IMR-90 (cell line): ENCODE measurements at places on chromosomes 12 and 14. TPM values are rescaled to one million over a fixed set of nuclear protein-coding genes. Genes with fewer than 3 reads are reported as not detected.

GRCh38 chr14:104788873-104789663 lies 6.5 kb downstream of the AKT1 start:
- no peak for DNase-seq

Gene TMEM132D
- not detected in 2 replicates for total RNA-seq

GRCh38 chr12:24507827-24508226 lies 441.1 kb downstream of the BCAT1 start:
- peak; percentile 10 for DNase-seq

Gene NUAK1
- 8.8 and 8.9 TPM in 2 replicates for total RNA-seq

- no peak for DNase-seq
These were observed 65.7 kb downstream of the PRKCH start for GRCh38 chr14:61387076-61387475.

DNA sequence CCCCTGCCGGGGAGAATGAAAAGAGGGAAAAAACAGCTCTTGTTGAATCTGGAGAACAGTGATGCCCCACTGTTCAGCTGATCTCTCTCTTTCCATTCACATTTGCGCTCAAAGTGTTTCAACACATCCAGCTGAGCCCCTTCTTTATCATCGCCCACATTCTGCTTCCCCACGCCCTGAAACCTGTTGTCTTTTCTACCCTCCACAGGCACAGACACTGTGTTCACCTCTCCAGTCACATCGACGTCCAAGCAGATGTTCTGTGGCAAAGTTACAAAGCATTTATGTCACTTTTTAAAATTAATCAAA lies 338.7 kb downstream of the EGLN3 start:
- no peak for DNase-seq

DNA sequence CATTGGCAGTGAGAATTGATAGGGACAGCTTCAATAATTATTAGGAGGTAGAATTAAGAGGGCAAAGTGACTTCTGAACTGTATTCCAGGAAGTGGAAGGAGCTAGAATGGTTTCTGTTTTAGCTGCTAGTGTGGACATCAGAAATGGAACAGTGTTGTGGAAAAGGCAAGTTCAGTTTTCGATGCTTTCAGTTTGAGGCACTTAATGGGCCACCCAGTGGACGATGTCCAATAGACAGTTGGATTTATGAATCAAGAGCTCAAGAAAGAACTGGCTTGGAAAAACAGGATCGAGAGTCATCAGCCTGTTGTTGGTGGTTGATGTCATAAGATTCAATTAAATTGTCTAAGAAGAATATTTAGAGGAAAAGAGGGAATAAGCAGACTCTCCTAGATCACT lies 136.3 kb downstream of the DYRK2 start:
- DNase-seq: no peak

Gene ZFHX2
- total RNA-seq: under 0.01 and 0.18 TPM in 2 replicates

Gene GPRC5D
- not detected in 2 replicates for total RNA-seq

GRCh38 chr12:75477137-75477536 lies 3.4 kb upstream of the GLIPR1 start:
- DNase-seq: no peak

DNA sequence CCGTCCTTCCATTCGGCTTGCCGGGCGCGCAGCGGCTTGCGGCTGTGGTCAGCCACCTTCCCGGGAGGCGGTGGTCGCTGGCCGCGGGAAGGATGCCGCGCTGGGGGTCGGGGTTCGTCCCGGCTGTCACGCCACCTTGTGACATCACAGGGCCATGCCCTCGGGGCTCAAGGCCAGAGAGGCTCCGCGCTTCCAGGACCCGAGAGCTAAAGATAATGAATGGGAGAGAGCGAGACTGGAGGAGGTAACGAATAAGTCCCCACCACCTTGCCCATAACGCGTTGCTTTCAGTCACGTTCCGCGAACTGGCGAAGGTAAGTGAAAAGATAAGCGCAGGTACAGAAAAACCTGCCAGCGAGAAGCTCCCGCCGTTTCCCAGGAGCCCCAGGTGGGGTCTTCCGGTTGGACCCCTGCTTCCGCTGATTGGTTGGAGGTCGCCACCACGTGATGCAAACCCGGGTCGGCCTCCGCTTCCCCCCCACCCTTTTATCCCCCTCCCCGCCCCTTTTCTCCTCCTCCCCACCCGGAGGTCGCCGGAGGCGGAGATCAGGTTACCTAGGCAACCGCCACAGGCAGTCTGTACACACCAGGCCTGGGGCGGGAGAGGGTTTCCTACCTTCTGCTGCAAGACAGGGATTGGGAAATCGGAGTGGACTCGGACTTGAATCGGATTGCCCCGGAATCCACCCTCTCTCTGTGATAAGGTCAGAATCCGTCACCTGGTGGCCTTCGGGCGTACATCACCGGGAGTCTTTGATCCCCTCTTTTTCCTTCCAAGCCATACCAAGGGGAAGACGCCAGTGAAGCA lies at the start of gene LRRC9:
TSS of gene LRRC9 (plus strand) at position 575 of the 808 bp plus-strand sequence.
- no peak for DNase-seq

DNA sequence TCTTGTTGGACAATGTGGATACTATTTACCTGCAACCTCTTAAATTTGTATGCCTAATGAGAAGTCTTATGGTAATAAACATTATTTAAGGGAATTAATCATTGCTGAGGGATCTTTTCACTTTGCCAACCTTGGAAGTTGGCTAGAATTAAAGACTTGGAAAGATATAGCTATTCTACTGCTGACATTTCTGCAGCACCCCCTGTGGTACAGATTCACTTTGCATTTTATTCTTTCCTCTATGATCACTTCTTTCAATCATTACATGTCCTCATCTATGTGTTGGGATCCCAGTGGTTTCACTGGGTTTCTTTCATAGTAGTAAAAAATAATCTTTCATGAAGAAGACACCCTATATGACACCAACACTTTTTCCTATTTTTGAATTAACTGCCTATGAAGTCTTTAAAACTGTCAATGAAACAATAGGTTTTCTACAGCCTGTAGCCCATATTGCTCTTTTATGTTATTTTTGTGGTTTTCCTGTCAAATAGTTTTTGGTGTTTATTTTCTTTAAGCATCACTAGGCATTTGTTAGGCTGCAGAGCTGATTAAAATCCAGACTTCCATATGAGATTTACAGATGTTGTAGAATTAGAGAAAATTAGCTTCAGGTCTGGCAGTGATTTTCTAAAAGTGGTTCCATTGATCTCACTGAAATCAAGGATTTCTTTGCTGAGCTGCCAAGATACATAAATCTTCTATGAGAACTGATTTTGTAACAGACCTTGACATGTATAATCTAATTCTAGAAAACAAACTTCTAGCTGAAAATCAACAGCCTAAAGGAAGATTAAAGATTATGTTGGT lies 256.1 kb downstream of the NAV3 start:
- DNase-seq: peak; percentile 12

- no peak for DNase-seq
These were observed 18.7 kb downstream of the PKP2 start for GRCh38 chr12:32877601-32878459.

DNA sequence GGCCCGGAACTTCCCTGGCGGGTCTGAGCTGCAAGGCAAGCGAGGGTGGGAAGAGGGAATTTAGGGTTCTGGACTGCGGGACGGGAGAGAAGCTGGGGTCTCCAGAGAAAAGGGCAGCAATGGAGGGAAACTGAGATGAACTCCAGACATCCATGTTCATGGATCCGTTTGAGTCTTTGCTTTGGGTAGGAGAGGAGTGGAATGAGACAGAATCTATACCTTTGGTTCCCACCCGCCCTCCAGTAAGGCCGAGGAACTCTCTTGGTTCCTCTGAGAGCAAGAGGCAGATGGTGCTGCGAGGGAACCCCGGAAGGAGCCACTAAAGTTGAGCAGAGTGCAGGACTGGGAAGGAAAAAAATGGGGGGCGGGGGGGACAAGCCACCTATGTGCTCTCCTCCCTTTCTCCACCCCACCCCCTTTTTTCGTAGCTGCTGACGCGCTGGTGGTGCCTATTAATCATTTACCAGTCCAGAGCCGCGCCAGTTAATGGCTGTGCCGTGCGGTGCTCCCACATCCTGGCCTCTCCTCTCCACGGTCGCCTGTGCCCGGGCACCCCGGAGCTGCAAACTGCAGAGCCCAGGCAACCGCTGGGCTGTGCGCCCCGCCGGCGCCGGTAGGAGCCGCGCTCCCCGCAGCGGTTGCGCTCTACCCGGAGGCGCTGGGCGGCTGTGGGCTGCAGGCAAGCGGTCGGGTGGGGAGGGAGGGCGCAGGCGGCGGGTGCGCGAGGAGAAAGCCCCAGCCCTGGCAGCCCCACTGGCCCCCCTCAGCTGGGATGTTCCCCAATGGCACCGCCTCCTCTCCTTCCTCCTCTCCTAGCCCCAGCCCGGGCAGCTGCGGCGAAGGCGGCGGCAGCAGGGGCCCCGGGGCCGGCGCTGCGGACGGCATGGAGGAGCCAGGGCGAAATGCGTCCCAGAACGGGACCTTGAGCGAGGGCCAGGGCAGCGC lies 1.2 kb downstream of the SSTR1 start:
- DNase-seq: peak; percentile 74

DNA sequence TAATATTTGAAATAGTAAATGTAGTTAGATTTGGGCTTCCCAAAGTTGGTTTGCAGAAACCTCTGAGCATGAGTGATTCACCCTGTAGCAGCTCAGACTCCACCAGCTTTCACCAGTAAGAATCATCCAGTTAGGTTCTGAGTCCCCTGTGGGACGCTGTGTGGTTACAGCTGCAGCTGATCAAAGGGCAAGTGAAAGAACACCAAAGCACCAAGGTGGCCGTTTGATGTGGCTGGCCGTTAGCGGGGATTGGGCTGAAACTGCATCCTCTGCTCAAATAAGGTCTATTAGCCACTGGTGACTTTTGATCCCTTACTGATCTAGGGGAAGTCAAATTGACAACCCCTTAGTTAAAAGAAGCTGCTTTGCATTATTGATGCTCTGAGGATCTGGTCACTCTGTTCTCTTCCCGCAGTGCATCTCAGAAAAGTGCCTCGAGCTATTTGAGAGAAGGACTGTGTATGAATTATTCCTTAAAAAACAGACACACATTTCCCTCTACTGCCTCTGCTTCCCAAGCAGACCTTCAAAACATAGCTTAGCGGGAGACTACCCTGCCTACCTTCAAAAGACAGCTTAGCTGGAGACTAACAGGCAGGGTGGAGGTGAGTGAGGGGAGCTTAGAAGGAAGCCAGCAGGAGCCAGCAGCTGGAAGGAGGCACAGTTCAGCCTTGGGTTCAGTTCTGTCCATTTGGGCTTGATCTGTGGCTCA lies 3.7 kb downstream of the ABHD12B start:
- peak; percentile 54 for DNase-seq

DNA sequence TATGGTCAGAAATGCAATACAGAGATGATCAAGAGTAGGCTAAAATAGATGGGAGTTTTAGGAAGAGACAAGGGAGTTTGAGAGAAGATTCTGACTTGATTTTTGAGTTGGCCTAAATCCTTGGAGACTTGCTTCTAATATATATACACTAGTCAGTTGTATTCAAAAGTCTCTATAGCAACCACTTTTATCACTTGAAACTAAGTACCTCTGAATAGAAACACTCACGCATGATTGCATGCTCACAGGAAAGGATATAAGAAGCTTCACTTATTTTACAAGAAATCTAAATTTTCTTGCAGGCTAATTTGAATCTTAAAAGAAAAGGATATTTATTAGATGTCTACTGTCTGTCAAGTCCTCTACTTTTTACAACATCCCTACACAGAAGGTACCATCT lies 316.8 kb downstream of the SNAPC1 start:
- DNase-seq: no peak

Gene CLEC4C
- not detected in 2 replicates for total RNA-seq

Gene ACSS3
- total RNA-seq: 1.4 and 2.0 TPM in 2 replicates

DNA sequence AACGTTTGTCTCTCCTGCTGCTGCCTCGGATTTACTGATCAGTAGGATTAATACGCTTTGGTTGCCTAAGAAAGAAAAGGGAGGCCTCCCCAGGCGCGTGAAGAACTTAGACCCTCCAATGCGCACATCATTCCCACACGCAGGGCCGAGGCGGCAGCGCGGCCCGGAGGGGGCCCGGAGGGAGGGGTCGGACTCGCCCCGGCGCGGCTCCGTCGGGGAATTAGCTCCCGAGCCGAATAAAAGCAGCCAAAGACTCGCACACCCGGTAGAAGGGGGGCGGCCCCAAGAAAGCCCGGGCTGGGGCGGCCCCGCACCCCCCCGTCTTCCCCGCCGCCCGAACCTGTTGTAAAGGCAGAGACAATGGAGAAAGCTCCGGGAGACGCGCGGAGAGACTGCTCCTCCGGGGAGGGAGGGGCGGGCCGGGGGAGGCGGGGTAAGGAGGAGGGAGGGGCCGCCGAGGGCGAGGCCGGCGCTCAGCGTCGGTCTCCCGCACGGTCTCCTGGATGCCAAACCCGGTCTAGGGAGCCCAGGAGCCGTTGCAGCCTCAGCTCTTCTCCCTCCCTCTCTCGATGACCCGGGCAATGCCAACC lies at the start of gene NELL2:
TSS of gene NELL2 (minus strand) at position 362 of the 590 bp plus-strand sequence. CDS start 446 bp downstream, outside the sequence.
- DNase-seq: no peak

Gene NRXN3
- 4.8 and 6.4 TPM in 2 replicates for total RNA-seq

GRCh38 chr12:42819846-42820245 lies 230.3 kb upstream of the PRICKLE1 start:
- no peak for DNase-seq

GRCh38 chr12:109462868-109463692 lies 14.0 kb downstream of the KCTD10 start:
- DNase-seq: peak; percentile 98

- DNase-seq: no peak
These were observed 30.9 kb upstream of the PLEKHG6 start for GRCh38 chr12:6279631-6280030.

DNA sequence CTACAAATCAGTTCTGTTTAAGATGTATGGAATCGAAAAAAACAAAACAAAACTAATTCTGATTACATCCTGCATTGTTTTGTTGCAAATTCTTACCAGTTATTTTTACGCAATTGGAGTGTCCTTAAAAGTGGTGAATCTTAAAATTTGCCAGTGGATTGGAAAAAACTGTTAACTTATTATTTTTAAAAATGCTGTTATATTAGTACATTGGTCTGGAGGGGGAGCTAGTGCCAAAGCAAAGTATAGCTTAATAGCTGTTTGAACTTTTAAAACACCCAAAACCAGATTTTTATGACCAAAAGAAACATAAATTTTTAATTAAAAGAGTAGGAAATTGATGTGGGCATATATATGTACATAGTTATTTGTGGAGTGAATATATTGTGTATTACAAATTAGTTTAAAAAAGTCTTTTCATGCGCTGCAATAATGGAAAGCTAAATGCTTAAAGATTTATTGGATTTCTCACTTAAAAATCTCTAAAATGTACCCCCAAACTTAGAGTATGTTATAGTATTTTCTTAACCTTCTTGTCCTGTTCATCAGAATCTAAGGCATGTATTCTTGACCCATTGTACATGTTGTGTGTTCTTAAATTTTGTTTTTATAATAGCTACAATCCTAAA lies 2.5 kb downstream of the FUT8 start:
- DNase-seq: peak; percentile 50

DNA sequence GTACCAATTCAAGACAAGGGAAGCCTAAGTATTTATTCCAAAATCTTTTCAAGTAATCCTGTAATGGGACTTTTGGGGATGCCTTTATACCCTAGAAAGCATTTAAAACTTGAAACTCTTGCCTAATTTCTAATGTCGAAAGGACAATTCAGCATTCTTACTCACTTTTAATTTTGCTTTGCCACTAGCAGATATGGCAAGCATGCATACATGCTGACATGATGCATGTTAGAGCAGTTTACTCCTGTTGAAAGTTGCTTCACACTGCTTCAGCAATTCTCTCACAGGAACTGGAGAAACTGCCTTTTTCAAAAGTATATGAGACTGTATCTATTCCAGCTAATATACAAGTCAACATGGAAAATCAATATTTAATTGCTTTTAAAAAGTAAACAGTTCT lies 79.9 kb downstream of the TAOK3 start:
- DNase-seq: no peak

GRCh38 chr14:104184911-104185499 lies 46.6 kb downstream of the KIF26A start:
- no peak for DNase-seq

GRCh38 chr12:130707571-130707891 lies 8.6 kb downstream of the RIMBP2 start:
- no peak for DNase-seq

Gene HCAR2
- total RNA-seq: not detected in 2 replicates

Gene MIP
- not detected in 2 replicates for total RNA-seq
